ENCODE measurements at places on chromosomes 16 and 17. TPM values are rescaled to one million over a fixed set of nuclear protein-coding genes. Genes with fewer than 3 reads are reported as not detected.

DNA sequence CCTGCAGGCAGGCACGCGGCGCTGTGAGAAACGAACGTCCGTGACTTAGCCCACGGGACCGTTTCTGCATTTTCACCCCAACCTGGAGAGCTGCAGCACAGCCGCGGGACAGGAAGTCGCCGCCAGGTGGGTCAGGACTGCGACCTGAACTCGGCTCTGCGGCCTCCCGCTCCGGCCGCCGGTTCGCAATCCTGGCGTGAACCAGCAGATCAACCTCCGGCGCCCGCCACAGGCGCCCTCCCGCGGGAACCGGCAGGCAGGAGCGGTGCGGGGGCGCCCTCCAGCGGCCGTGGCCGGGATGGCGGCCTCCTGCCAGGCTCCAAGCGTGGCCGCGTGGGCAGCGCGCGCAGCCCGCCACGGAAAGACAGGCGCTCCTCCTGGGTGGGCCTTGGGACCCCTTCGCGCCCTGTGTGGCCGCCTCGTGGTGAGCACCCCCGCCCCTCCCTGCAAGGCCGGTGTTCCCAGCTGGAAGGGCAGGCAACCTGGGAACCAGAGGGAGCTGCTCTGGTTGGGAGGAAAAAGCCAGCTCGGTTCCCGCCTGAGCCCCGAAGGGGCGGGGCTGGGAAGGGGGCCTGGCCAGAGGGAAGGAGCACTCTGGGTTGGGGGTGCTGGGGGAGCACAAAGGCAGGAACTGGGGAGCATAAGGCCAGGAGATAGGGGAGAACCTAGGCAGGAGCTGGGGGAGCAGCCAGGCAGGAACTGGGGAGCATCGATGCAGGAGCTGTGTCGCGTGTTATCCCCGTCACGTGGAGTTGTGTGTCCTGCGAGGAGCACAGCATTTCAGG is 28.2 kb downstream of the ACTG1 start:
- peak; percentile 91 for DNase-seq

- no peak for DNase-seq
These were observed 27.2 kb upstream of the IRF8 start for GRCh38 chr16:85871756-85872155.

- DNase-seq, result peak; percentile 62
These were observed 6.4 kb downstream of the C16orf86 start for GRCh38 chr16:67672739-67673662.

GRCh38 chr17:32253117-32253611 is 12.5 kb upstream of the RHBDL3 start:
- DNase-seq, result peak; percentile 85

DNA sequence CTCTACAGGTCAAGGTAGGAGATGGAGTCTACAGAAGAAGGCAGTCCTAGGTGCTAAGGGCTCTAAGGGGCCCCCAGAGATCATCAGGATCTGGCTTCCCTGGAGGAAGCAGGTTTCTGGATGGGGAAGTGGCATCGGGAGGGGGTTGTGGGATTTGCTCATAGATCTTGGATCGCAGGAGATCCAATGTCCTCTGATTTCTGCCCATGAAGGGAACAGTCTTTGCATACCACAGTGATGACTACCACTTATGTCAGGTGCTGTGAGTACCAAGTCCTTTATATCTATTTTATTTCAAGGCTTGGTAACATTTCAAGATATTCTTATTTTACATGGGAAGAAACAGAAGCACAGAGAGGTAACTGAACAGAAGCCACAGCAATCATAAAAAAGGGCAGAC is 164.0 kb downstream of the RGS9 start:
- DNase-seq, result no peak

DNA sequence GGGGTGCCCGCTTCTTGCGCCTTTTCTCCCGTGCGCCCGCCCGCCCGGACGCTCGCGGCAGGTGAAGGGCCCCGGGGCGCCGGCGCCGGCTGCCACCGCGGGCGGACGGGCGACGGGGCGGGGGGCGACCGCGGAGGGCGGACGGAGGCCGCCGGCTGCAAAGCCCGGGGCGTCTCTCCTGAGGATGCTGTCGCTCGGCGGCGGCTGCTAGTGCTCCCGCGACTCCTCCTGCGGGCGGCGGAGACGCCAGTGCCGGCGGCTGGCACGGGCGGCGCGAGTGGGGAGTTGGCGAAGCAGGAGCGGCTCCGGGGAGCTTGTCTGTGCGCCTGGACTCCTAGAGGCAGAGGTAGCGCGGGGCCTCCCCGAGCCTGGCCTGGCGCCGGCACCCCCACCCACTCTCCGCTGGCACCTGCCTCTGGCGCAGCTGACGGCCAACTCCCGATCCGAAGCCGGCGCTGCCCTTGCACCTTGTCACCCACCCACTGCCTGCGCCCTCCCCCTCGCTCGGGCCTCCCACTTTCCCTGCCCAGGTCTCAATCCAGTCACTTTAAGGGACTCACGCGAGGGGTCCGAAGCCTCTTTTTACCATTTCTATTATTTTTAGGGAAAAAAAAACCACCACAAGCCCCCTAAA is at the start of gene FAM20A:
Gene FAM20A (minus strand): TSS at position 437 of the 634 bp plus-strand sequence. CDS start 701 bp downstream, outside the sequence.
- peak; percentile 53 for DNase-seq

GRCh38 chr16:88378401-88378800 is 4.4 kb upstream of the ZNF469 start:
- peak; percentile 10 for DNase-seq

GRCh38 chr16:53503270-53503923 is 388 bp upstream of the AKTIP start:
- peak; percentile 100 for DNase-seq

DNA sequence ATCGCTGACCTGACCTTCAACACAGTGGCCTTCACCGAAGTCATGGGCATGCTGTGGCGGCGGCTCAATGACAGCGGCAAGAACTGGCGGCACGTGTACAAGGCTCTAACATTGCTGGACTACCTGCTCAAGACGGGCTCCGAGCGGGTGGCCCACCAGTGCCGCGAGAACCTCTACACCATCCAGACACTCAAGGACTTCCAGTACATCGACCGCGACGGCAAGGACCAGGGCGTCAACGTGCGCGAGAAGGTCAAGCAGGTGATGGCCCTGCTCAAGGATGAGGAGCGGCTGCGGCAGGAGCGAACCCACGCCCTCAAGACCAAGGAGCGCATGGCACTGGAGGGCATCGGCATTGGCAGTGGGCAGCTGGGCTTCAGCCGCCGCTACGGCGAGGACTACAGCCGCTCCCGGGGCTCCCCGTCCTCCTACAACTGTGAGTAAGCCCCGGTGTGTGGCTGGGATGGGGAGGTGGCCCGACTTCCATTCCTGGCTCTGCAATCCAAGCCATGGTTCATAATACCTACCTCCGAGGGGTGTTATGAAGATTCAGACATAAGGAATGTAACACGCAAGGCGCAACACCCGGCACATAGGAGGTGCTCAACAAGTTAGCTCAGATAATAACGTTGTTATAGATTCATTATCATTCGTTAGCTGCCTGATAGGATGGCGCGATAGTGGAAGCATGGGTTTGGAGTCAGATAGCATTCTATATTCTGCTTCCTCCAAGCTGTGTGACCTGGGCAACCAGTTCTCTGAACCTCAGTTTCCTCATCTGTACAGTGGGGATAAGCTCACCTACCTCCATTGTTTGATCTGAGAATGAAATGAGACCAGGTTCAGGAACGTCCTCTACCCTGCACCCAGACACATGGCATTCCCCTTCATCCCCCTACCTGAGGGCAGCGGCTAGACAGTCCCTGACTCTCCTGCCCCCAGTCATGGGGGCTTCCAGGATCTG is 4.4 kb downstream of the EPN3 start:
- DNase-seq, result no peak

DNA sequence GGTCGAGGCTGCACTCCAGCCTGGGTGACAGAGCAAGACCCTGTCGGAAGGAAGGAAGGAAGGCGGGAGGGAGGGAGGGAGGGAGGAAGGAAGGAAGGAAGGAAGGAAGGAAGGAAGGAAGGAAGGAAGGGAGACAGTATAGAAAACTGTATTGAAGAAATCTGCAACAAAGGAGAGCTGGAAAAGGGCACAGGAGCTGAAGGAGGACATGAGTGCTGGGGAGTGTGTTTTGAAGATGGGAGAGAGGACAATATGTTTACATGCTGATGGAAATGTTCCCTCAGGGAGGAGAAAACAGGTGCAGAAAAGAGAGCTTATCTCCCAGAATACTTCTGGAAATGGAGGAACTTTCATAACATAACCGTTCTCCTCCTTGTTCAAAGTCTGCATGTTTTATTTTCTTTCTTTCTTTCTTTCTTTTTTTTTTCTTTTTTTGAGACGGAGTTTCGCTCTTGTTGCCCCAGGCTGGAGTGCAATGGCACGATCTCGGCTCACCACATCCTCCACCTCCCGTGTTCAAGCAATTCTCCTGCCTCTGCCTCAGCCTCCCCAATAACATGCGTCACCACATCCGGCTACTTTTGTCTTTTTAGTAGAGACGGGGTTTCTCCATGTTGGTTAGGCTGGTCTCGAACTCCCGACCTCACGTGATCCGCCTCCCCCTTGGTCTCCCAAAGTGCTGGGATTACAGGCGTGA is 2.7 kb upstream of the HAP1 start:
- no peak for DNase-seq

The FNDC8 gene
- total RNA-seq, result not detected

- DNase-seq, result no peak
These were observed 74.8 kb downstream of the HS3ST2 start for GRCh38 chr16:22888791-22889190.

DNA sequence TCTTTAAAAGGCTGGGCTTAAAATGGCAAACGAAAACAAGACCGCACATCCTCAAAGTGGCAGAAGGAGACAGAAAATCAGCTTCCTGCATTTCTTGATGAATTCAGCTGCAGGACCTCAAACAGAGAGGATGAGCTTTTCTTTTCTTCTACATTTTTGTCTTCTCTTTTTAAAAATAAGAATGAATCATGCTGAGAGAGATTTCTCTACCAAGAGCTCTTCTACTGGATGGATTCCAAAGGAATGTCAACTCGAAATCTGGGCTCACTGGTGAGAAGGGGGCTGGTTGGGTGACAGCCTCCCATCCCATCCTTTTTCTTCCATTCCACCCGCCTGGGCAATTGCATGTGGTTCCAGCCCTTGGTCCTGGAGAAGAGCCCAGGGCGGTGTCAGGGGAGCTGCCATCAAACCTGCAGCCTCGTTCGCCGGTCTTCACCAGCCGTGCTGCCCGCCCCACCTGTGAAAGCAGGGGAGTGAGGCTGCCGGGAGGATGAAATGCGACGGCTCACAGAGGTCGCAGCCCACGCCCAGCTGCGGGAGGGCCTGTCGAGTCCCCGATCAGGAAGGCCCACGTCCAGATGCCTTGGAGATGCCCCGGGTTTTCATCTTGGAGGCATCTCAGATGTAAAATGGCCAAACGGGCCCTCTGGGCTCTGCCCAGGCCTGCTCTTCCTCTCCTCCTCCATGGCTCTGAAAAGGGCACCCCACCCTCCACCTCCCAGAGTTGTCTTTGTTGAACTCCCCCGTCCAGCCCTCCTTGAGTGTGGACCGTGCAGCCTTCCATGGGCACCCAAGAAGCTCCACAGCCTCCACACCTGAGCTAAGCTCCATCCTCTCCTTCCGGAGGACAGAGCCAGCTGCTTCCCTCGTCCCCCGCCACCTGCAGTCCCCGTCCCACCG is 121.9 kb downstream of the FOXL1 start:
- DNase-seq, result no peak

DNA sequence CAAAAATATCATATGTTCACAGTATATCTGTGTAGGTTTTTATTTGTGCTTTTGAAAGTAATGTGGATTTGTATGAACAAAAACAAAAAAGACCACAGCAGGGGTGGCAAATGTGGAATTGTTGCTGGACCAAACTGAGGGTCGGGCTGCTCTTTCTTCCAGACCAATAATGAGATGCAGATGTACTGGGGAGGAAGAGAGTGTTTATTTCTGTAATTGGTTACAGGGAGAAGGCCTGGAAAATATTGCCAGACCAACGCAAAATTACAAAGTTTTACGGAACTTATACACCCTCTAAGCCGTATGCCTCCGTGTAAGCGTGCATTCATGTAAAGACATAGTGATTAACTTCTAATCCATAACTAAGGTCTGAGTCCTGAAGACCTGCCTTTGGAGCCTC is 353.9 kb upstream of the C16orf82 start:
- DNase-seq, result no peak

GRCh38 chr17:187130-187529 is 5.7 kb upstream of the DOC2B start:
- DNase-seq, result no peak

DNA sequence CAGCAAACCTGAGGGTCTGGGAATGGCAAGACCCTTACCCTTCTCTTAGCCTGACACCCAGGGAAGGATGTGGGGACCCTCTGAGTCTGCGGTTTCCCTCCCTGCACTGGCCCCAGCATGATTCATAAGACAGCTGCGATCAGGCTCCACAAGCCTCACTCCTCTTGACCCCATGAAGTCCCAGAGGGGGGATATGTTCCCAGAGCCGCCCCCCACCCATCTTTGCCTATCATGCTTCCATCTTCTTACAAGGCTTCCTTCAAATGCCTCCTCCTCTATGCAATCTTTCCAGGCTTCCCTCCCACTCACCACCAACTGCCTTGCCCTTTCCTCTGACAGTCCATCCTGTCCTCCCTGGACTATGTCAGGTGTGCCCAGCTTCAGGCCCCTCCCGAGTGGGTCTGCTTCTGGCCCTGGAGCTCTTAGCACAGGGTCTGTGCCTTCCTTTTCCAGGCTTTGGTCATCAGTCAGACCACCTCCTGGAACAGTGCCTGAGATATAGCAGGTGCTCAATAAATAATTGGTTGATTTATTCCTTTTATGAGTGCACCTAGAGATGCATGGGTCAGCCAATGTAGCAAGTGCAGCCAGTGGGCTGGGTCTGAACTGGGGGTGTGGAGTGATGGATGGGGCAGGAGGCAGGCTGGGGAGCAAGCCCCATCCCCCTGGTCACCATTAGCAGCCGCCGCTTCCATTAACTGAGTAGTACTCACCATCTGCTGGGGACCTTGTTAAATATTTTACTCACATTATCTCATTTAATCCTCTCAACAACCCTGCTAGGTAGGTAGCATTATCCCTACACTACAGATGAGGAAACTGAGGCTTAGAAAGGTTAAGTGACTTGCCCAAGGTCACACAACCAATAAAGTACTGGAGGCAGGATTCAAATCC is 8.4 kb downstream of the DLX3 start:
- DNase-seq, result no peak

GRCh38 chr17:4971826-4972225 is 4.2 kb upstream of the SPAG7 start:
- no peak for DNase-seq

- DNase-seq, result no peak
These were observed 11.4 kb downstream of the MARVELD3 start for GRCh38 chr16:71637398-71637797.

The CCL13 gene
- total RNA-seq, result 2.5 TPM
